ENCODE measurements at places on chromosomes 7 and 10.
A peak's percentile ranks its signal among the peaks of the same experiment; 100 is the strongest.

DNA sequence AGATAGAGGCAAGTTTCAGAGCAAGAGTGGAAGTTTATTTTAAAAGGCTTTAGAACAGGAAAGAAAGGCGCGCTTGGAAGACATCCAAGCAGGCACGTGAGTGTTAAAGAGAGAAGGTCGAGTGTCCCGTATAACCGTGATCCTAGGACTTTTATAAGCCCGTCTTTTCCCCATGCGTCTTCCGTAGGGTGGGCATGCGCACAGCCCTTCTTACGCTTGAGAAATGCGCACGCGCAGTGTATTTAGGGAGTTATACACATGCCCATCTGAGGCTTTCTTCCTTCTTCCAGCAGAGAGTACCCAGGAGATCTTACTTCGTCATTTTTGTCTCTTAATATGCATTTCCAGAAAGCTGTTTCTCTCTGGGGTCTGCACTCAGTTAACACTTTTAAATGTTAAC, 52.4 kb downstream of the CALD1 start:
- ATAC-seq, result no peak

DNA sequence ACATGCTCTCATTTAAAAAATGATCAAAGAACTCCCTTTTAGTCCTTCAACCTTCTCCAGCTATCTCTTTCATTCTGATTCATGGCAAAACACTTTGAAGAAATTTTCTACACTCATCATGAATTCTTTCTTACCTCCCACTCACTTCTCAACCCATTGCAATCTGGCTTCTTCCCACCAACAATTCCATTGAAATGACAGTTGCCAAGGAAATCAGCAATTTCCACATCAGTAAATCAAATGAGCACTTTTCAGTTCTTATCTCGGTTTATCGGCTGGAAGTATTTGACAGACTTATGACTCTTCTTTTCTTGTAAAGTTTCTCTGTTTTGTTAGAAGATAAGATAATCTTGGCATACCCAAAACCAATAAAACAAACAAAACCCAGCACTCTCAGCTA, 99.1 kb upstream of the CACNA2D1 start:
- ATAC-seq, result no peak

DNA sequence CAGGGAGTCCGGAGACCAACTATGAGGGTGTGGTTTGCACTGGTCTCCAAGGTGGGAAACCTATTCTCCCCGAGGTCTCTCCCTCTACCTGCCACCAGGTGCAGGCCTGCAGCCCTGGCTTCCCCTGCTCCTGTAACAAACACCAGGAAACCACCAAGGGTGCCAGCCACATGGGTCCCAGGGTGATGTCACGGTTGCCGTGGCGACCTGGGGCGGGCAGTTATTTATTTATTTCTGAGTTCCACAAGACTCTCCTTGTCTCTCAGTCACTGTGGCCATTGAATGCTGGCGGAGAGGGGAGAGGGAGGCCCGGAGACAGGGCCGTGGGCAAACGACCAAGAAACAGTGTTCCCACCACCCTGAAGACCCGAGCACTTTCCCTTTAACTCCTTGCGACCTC, 27.0 kb downstream of the MMD2 start:
- ATAC-seq, result no peak

DNA sequence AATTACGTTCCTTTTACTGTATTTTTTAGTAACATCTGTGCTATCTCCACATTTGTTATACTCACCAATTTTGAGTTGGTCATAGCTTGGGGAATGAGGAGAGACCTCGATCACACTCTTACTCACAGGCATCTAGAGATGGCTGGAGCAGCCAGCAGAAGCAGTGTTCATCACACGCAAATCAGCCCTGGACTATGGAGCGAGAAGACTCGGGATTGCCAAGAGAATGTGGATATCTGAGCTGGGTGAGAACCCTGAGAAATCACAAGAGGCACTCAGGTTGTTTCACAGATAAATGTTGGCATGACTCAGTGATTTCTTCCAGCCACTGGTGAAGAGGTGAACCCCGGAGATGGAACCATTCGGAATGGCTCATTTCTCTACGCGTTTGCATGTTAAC, 820.1 kb upstream of the IGFBP3 start:
- no peak for ATAC-seq

DNA sequence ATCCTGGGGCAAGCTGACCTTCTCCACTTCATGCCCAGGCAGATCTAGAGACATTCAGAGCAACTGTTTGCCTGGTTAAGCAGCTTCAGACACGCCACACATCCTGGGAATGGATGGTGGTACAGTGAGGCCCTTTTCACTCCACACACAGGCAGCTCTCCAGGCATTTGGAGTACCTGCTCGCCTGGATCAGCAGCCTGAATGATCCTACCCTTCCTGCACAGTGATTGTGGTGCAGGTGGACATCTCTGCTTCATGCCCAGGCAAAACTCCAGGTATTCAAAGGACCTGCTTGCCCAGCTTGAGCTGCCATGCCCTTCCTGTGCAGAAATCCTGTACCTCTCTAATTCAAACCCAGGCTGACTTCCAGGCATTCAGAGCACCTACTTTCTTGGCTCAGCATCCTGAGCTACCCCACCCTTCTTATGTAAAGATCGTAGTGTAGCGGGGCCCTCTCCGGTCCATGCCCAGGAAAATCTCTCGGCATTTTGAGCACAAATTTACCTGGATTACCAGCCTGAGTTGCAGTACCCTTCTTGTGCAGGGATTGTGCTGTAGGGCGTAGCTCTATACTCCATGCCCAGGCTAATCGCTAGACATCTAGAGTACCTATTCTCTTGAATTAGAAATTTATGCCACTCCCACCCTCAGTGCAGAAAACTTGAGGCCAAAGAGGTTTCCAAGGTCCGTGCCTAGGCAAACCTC, 972.8 kb downstream of the ANKRD7 start:
- ATAC-seq, result no peak

GRCh38 chr7:36214608-36215456, 61.8 kb downstream of the EEPD1 start:
- no peak for ATAC-seq

DNA sequence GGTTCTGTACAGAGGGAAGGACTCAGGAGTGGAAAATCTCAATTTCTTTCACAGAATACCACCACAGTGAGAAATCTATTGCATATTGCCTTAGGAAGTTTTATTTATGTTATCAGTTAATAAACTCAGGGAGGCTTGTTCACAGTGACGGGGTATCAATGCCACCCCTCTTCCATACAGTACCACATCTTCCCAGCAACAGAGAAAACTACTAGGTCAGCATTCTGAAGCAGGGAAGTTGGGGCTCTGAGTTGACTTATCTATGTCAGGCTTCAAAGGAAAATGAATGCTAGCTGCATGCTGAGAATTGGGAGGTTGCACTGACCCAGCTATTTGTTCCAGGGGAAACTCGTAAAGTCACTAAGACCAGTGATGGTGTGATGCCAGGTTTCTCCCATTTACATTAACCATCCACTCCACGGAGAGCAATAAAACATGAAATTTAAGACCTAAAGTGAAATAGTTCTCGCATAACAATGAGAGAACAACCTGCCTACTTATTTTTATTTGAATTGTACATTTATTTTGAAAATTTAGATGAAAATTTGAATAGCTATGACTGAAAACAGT, 266.7 kb downstream of the RNLS start:
- ATAC-seq, result no peak

GRCh38 chr7:40470817-40471216, 336.0 kb downstream of the SUGCT start:
- ATAC-seq, result no peak

- no peak for ATAC-seq
Measured at GRCh38 chr10:132422903-132423825, 26.2 kb downstream of the PWWP2B start.

DNA sequence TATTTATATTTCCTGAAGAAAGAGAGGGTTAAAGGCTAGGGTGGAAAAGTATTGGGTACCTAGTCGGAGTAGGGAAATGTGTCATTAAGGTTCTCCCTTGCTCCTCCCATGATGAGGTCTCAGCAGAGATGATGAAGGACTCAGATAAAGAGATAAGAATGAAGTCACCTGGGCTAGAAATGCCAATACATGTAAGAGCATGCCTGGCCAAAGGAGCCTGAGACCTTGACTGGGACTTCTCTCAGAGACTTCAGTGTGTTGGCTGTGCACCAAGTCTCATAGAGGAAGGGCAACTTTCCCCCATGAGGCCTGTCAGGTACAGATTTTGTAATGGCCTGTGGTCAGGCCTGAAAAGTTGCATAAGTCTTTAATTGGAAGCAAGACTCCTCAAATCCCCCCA, 361.0 kb upstream of the CDC14C start:
- no peak for ATAC-seq

- ATAC-seq, result no peak
Measured at GRCh38 chr10:71750986-71751385, 22.3 kb downstream of the VSIR start.

GRCh38 chr7:24472093-24472492, 101.2 kb upstream of the PALS2 start:
- ATAC-seq, result peak; percentile 78

DNA sequence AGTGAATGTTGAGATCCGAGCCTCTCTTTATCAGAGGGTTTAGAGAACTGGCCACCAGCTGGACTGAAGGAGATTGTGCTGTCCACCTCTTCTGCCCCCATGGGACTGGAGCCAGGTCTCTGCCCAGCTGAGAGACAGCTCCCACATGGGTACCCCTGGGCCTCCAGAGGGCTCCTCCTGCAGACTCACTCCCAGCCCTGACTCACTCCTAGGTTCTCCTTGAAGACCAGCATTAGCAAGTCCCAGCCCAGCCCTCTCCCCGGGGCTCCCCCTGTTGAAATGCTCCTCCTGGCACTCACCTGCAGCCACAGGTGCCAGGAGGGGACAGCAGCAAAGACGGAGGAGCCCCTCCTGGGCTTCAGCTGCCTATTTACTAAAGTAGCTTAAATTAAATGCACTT, 126.9 kb downstream of the CXCL12 start:
- ATAC-seq, result no peak

DNA sequence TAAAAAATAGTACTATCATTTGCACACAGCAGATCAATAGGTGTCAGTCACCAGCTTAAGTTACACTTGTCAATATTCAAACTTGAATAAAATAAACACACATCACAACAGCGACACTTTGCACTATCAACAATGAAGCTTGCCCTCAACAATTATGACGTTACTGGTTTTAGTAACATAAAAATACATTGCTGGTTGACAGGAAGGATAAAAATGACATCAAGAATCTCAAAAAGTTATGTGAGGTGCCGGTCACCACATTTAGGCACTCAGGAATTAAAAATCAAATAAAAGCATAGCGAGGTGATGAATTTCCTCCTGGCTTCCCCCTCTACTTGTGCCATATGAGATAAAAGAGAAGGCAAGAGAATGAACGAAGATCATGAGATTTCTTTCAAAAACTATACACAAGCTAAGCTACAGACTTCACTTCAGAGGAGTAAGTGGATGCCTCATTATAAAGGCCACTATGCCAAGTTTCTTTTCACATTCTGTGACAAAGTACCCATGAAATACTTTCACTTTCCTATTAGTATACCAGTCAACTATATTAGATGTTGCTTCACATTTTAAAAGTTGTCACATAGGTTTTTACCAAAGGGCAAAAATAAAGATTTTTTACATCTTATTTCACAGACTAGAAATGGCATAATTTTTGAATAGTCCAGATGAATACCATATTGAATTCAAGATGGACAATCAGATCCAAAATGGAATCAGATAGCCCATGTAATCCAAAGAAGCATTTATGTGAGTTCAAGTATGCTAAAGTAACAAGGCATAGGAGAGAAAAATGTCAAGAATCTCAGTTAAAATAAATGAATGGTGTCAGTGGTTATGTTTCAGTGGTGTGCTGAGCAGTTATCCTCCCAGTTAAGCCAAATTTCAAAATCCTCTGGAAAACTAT, 3.6 kb downstream of the CCDC71L start:
- ATAC-seq, result no peak

DNA sequence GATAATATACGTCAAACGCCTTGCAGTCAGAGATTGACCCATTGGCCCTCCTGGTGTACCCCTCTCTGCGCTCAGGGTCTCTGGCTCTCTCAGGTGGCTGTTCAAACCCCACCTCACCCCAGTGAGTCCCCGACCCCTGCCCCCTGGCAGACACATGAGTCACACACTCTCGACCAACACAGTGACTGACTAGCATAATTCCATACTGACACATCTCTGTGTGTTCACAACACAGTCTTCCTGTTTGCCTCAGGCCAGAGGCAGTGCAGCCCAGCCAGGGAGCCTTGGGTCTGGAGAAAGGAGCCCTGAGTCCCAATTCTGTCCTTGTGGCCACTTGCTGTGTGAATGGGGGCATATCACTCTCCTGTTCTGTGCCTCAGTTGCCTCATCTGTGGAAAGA, 40.1 kb downstream of the PALD1 start:
- ATAC-seq, result no peak

- no peak for ATAC-seq
Measured at GRCh38 chr10:124389613-124390361, 28.9 kb downstream of the OAT start.

GRCh38 chr10:123270221-123270620, 116.0 kb downstream of the BUB3 start:
- ATAC-seq, result no peak
